ENCODE measurements at places on chromosomes 3 and 15.

DNA sequence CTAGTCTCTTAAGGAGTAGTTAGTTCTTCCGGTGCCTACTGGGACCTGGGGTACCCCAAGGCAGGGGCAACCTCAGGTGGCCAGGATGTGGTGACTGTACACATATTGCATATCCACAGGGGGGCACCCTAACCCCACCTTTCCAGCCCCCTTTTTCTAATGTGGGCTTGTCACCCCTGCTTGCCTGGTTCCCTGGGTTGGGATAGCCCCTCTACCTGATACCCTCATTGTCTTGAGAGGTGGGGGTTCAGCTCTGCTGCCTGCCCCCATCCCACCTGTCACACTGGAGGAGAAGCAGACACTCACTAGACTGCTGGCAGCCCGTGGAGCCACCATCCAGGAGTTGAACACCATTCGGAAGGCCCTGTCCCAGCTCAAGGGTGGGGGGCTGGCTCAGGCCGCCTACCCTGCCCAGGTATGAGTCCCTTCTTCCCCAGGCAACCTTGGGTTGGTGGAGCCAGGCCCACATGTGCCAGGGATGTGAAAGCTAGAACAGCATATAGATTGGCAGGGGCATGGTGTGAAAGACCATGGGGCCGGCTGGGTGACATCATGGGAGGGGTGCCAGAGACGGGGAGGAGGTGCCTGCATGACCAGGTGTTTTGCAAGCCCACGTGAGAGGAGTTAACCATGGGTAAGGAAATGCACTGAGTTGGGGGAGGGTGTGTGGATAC, 4.0 kb downstream of the GLYCTK start:
- no peak for DNase-seq

GRCh38 chr15:75702436-75702835, 10.2 kb downstream of the CSPG4 start:
- DNase-seq, result no peak

DNA sequence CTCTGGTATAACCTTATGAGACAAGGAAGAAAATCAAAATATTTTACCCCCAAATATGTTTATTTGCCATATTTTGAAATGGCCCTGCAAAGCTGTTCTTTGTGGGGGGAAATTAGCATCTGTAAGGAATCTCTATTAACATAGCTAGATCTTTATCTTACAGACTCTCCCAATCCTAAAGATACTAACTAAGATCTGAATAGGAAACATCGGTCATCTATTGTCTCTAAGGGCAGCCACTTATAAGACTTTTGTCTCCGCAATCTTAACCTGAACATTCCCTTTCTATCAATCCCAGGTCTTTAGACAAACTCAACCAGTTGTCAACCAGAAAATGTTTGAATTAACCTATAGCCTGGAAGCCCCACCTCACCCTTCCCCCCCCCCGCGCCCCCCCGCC, 21.2 kb downstream of the UMPS start:
- DNase-seq, result no peak

DNA sequence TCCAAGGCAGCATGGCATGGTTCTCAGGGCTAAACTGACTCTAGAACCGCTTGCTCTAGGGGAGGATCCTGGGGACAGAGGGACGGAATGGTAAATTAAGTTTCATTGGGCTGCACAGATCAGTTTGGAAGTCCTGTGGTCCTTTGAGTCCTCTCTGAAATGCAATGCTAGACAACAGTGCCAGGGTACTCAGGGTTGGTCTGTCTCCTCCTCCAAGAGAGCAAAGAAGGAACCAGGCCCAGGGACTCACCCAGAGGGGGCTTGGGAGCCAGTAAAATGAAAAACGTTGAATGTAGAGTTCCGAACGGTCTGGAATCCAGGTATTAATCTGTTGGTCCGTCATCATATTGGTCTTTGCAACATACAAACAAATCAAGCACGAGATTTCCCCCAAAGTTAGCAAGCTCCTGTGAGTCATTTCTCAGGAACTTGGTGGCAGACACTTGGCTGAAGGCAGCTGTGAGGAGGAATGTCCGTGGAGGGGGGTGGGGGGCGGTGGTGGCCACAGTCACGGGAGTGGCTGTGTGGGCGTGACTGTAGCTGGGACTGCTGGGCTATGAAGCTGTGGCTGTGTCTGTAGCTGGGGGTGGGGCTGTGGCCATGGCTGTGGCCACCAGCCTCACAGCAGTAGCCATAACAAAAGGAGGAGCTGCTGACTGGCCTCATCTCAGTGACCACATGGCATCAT, 361.0 kb downstream of the SHQ1 start:
- no peak for DNase-seq

- DNase-seq, result no peak
These were observed 7.0 kb downstream of the CCR2 start for GRCh38 chr3:46360907-46361306.

DNA sequence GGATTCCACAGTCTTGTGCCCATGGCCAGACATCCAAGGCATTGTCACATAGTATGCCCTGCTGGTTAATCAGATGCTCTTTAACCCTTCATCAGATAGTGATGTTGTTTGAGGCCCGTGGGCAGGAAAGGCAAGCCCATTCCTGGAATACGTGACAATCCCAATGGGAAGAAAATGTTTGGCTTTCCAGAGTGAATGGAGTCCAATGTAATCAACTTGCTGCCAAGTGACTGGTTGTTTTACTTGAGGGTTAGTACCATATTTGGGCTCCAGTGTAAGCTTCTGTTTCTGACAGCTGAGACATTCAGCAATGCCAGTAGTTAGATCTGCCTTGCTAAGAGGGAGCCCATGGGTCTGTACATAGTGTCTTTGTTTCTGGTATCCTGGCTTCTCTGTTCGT, 31.3 kb downstream of the RPL39L start:
- DNase-seq, result no peak

DNA sequence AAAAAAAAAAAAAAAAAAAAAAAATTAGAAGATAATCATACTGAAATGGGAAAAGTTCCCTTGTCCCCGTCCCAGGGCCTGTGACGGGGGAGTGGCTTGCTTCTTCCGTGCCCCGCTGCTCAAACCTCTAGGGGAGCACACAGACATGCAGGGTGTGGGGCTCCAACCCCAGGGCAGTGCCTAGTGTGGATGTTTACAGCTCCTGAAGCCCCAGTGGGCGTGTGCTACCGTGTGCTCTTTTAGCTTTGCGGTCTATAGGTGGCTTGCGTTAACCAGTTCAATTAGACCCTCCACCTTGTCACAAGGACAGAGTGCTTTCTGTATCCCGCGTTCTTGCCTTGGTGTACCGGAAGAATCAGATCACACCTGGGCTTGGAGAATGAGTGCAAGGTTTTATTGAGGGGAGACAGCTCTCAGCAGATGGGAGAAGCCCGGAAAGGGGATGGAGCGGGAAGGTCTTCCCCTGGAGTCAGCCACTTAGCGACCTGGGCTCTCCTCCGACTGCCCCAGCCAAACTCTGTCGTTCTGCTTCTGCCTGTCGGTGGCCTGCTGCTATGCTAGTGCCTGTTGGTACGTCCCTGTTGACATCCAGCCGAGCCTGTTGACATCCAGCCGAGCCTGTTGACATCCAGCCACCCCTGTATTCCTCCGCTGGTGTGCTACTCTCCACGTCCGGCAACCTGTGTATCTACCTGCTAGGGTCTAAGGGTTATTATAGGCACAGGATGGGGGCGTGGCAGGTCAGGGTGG, 569.8 kb downstream of the VGLL3 start:
- DNase-seq, result no peak

- DNase-seq, result no peak
These were observed 4.1 kb upstream of the CHRNA3 start for GRCh38 chr15:78624651-78625590.

DNA sequence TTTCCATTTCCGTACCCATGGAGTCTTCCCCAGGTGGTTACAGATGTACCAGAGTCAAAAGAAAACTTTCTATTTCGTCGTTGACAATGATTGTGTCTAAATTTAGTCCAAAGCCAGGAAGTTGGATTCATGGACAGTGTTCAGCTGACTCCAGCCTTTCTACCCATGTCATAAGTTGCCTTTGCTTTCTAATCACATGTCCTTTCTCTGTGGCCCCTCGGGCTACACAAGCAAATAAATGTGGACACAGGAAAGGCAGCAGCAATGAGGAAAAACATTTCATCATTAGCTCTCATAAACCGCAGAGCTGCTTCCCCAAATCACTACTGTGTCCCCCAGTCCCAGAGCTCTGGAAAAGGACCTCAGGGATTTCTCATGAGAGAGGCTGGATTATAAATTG, 82.0 kb downstream of the USF3 start:
- no peak for DNase-seq

GRCh38 chr3:136184703-136185102, 11.4 kb downstream of the MSL2 start:
- DNase-seq, result no peak

- DNase-seq, result no peak
These were observed 5.6 kb upstream of the NR1I2 start for GRCh38 chr3:119776304-119776703.

- no peak for DNase-seq
These were observed 312.7 kb upstream of the DPH6 start for GRCh38 chr15:35858707-35859106.

GRCh38 chr3:15492847-15493360, 28.6 kb downstream of the COLQ start:
- DNase-seq, result no peak

DNA sequence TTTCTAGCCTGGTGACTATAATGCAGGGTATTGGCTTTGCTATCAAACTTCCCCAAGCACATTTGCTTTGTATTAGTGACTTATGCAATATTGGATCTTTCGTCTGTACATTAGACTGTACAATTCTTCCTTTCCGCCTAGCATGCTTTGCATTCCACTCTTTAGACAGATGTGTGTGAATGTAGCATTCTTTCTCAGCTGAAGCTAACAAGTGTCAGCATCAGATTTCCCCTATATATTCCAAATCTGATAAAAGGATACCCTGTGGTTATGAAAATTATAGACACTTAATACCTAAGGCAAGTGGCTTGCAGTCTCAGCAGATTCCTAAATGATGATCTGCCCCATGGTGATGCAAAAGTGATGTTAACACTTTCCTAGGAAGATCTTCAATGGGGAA, 360.1 kb downstream of the CNTN4 start:
- DNase-seq, result no peak

DNA sequence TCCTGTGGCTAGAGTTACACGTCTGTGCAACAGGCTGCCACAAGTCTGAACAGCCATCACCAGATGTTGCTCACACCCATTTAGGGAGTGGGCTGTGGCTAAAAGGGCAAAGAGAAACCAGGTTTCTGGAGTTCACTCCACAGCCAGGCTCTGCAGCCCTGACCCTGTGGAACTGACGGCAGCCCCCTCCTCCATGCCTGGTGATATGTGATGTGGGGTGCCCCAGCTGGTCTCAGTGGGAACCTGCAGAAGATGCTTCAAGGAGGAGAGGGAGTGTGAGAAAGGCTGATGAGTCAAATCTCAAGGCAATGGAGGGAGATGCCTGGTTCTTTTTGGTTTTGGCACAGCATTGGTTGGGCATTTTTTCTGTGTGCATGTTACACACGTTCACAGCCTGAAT, 130.6 kb downstream of the TPRA1 start:
- DNase-seq, result no peak

DNA sequence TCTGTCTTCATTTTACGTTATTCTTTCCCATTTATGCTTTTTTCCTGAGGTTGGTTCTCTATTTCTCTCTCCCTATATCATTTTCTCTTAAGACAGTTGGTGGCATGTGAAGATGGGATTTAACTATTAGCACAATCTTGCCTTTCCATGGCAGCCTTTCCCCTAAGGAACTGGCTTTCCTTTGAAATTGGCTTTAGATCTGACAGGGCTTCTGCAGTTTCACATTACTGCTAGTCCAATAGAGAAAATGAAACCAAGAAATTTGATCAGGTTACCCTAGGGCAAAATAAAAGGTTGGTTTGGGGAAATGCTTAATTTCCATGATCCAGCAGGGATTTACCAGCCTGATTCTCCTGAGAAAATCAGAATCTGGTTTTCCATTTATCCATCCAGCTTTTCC, 22.7 kb upstream of the CHL1 start:
- DNase-seq, result no peak

GRCh38 chr15:42510258-42511006, 15.0 kb downstream of the SNAP23 start:
- no peak for DNase-seq

DNA sequence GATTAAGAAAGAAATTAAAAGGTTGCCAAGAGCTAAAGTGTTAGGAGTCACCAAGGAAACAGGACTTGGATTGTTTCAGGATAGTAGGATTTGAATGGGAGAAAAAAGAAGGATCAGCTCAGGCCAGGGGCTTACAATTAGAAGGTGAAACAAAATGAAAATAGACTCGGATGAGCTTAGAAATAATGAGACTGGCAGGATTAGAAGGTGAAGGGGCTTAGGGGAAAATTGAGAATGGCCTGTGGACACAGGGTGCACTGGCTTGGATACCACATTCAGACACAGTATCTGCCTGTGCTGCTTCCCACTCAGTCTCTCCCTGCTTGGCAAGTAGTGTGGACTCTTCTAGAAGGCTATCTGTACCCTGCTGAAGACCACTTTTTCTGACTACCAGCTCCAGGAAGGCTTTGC, 206.1 kb upstream of the ATP10A start:
- DNase-seq, result no peak

DNA sequence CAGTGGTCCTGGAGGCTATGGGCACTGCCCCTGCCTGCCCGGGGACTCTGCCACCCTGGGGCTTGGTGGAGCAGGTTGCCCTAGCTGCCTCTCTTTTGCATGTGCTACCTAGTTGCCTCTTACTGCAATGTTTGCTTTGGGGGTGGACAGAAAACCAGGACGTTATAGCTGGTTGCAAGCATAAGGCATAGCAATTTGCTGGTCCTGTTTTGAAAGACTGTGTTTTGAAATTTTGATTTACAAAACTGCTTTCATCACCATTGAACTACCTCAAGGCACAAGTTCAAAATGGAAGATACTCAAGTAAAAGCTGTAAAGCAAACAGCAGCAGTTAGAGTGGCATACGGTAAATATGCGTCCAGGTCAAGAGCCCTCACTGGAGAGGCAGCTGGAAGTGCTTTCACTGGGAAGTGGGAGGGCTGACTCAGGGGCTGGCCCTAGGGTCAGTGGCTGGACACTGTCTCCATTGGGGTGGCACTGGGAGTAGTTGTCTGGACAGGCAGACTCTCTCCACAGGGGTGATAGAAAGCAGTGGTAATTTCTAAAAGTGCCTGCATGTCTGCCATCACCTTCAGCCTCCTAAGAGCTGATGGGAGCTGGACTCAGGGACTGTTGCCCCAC, 138.1 kb downstream of the CHDH start:
- no peak for DNase-seq

- DNase-seq, result no peak
These were observed 149.5 kb downstream of the ALDH1A2 start for GRCh38 chr15:57915827-57916531.

DNA sequence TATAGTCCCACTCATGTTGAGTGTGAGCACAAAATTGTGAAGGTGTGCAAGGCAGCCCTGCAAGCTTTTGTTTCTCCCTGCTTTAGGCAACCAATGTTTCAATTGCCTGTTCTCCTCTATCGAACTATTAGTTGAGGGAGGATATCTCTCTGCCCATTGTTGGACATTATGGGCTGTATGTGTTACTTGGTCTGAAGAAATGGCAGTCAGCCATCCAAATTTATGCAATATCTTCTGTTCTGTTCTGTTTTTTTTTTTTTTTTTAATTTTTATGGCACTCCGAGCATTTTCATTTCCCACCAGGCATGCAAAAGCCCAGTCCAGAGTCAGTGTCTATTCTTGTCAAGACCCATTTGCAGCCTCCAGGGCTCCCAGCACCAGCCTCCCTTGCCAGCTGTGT, 44.0 kb downstream of the ANAPC13 start:
- DNase-seq, result no peak

GRCh38 chr3:119924111-119925094, 142.5 kb downstream of the NR1I2 start:
- DNase-seq, result no peak
